T follicular helper cell (primary cell): ENCODE measurements at places on chromosomes 3 and 15.

- DNase-seq = no peak
Measured at GRCh38 chr15:63764804-63765311, 68.9 kb downstream of the HERC1 start.

DNA sequence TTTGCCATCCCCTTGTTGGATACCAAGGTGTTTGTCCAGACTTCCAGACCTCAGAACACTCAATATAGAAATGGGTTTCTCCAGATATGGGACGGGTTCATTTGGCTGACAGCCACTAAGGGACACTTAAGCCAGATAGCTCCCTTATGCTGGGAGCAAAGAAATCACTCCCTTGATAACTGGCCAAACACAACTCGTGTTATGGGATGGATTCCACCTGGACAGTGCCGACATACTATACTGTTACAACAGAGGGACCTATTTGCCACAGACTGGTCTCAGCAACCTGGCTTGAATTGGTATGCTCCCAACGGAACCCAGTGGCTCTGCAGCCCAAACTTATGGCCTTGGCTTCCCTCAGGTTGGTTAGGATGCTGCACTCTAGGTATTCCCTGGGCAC lies 114.0 kb upstream of the PLCL2 start:
- DNase-seq = no peak

- no peak for DNase-seq
Measured at GRCh38 chr3:178482981-178483380, 53.3 kb upstream of the KCNMB2 start.

- no peak for DNase-seq
Measured at GRCh38 chr3:76505202-76505845, 534.6 kb upstream of the ROBO2 start.

DNA sequence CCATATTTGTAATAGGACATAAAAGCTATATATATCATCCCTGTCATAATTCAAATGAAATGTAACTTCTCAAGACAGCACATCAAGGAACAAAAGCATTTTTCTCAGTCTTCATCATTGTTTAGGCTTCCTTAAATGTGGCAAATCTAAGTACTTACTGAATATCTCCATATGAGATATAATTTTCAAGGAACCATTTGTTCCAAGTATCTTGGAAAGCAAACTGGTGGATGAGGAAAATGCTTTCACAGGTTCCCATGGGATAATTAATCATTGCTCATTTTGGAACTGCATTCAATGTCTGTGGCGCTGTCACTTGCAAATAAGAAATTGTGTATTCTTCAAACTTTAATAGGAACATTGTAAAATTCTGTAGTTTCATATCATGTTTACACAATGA lies 52.6 kb upstream of the ZNF385D start:
- no peak for DNase-seq

GRCh38 chr15:67311731-67312130 lies 57.1 kb downstream of the IQCH start:
- DNase-seq = no peak

- DNase-seq = no peak
Measured at GRCh38 chr3:111534701-111535100, 7.3 kb upstream of the CD96 start.

GRCh38 chr15:30670056-30670455 lies 44.1 kb downstream of the ARHGAP11B start:
- DNase-seq = no peak

- no peak for DNase-seq
Measured at GRCh38 chr3:72265256-72266015, 480.5 kb upstream of the PROK2 start.

DNA sequence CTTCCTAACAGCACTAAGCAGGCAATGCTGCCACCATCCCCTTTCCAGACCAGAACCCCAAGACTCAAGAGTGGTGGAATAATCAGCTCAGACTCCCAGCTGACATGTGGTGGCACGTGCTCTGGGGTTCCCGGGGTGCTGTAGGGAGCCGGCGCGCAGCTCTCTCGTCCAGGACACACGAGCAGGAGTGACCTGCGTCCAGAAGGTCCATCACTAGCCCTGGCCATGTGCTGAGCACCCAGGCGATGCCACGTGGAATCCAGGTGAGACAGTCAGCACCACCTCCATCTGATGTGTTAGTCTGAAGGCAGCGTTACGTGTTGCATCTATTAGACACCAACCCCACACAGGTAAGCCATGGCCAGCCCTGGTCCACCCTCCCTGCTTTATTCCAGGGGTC lies 78.2 kb downstream of the VGLL4 start:
- DNase-seq = no peak

DNA sequence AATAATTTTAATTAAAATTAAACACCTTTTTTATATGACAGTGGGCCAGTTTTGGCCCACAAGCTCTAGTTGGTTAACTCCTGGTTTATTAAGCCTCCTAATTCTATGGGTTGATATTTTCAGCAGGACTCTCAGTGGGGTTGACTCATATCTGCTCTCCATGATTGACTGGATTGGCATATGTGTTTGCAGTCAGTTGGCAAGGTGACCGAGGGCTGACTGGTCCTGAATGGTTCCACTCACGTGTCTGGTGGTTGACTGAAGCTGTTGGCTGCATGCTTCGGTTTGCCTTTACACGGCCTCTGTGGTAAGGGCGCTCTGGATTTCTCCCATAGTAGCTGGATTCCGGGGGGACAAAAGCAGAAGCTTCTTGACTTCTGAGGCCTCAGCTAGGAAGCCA lies 65.3 kb upstream of the ZNF280D start:
- DNase-seq = no peak

DNA sequence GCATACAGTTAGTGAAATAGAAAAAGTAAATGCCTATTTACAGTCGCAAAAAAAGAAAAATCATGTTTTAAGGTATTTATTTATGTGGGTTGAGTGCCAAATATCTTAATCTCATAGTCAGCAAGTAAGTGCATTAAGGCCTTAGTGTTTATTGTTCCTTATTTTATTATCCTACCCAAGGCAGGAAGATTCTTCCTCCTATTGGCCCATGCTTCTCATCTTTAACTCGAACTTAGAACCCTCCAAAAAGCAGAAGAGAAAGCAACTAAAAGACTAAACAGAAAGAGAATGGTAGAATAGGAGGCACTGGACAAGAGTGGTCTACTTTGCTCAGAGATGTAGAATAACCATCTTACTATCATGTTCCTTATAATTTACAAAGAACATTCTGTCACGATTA lies 7.5 kb downstream of the RFX7 start:
- no peak for DNase-seq

DNA sequence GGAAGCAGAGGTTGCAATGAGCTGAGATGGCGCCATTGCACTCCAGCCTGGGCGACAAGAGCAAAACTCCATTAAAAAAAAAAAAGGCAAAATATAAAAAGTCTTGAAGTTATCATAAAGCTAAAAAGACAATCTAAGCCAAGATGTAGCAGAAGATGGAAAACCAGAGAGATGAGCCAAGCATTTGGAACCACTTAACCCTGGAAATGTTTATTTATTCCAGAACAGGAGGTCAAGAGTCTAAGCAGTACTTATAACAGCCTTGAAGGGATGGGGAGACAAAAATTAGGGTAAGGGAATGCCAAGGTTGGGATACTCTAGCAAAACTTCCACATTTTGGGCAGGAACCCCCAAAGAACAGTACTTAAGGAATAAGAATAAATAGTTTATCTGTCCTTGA lies 30.1 kb downstream of the FAIM start:
- no peak for DNase-seq
